RPMI7951 (cell line): ENCODE measurements at places on chromosomes 4 and X. TPM values are rescaled to one million over a fixed set of nuclear protein-coding genes. Genes with fewer than 3 reads are reported as not detected.

The RTL5 gene
- total RNA-seq = 0.78 and 1.2 TPM in 2 replicates

The GRIA2 gene
- total RNA-seq = not detected in 2 replicates

The CFAP47 gene
- 0.12 TPM in 1 of 2 replicates, not detected in the other for total RNA-seq

The F9 gene
- total RNA-seq = not detected in 2 replicates

The FAM241A gene
- total RNA-seq = 3.0 and 4.4 TPM in 2 replicates

The HEPH gene
- total RNA-seq = 0.39 TPM in 1 of 2 replicates, not detected in the other

The GC gene
- total RNA-seq = not detected in 2 replicates

The PRDM5 gene
- total RNA-seq = 10.8 and 11.4 TPM in 2 replicates

The SPANXN3 gene
- not detected in 2 replicates for total RNA-seq

The ADH4 gene
- total RNA-seq = not detected in 2 replicates

The TASL gene
- total RNA-seq = not detected in 2 replicates

The ADGRL3 gene
- total RNA-seq = not detected in 2 replicates

The ZAR1 gene
- 0.12 TPM in 1 of 2 replicates, not detected in the other for total RNA-seq

The TRPC5OS gene
- not detected in 2 replicates for total RNA-seq

The HSD17B10 gene
- total RNA-seq = 139 and 144 TPM in 2 replicates

The PRKG2 gene
- not detected in 2 replicates for total RNA-seq

The GABRE gene
- total RNA-seq = 1.9 and 2.3 TPM in 2 replicates

The DKK2 gene
- 5.1 and 6.5 TPM in 2 replicates for total RNA-seq

The IL2RG gene
- total RNA-seq = not detected in 2 replicates

The ABHD18 gene
- 6.7 and 9.3 TPM in 2 replicates for total RNA-seq

The TMPRSS11B gene
- not detected in 2 replicates for total RNA-seq

The CDKL2 gene
- 2.1 and 2.9 TPM in 2 replicates for total RNA-seq

The GAGE12J gene
- not detected in 2 replicates for total RNA-seq

The SH3BP2 gene
- total RNA-seq = 22.0 and 24.8 TPM in 2 replicates
